ENCODE measurements at places on chromosomes 5 and 9.

GRCh38 chr5:81909677-81910076, 62.1 kb upstream of the ATG10 start:
- no peak for DNase-seq

DNA sequence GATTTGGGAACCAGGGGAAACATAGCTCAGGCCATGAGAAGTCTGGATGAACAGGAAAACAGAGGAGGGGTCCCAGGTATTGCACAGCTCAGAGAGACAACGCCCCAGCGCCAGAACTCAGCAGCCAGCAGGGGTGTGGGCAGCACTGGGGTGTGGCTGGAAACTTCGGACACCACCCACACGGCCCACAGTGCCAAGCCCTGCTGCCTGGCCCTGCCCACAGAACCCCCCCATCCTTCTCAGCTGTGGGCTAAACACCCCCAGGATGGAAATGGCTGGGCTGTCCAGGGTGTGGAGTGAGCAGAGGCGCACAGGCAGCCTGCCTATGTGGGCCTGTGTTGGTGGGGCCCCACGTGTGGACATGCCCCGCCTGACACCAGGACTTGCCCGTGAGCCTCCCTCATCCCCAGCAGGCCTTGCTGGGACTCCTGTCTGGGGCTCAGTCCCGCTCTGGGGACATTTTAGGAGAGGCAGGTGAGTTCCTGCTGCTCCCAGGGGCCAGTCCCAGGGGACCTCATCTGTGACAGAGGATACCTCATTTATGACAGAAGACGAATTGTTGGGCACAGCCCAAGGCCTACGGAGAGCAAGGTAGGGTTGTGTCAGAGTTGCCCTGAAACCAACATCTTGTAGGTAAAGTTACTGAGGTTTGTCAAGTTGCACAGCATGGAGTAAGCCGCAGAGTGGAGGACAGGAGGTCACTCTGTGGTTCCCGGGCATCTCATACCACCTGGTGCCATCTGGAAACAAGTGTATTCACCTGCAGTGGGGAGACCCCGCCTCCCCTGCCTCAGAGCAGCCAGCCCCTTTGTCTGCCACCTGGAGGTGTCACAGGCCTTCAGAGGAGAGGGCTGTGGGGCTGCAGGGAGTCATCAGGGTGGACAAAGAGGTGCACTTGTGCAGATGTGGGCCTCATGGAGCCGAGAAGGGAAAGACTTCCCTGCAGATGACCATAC, 183.2 kb downstream of the AUH start:
- DNase-seq, result no peak

DNA sequence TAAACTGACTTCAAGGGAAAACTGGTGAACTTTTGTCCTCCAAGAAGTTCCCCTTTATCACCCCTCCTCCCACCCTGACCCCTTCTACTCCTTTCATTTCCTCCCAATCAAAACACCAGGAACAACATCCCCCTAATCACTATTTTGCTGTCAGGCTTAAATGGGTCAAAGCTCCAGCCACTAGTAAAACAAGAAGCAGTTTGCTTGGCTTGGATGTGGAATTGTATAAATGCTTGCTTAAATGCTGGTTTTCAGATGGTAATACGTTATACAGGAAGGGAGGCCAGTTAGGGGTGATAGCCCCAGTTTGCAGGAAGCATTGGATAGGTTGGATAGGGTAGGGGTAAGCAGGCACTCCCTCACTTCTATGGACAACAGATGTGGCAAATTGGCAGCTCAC, 473.6 kb downstream of the AGTPBP1 start:
- no peak for DNase-seq

DNA sequence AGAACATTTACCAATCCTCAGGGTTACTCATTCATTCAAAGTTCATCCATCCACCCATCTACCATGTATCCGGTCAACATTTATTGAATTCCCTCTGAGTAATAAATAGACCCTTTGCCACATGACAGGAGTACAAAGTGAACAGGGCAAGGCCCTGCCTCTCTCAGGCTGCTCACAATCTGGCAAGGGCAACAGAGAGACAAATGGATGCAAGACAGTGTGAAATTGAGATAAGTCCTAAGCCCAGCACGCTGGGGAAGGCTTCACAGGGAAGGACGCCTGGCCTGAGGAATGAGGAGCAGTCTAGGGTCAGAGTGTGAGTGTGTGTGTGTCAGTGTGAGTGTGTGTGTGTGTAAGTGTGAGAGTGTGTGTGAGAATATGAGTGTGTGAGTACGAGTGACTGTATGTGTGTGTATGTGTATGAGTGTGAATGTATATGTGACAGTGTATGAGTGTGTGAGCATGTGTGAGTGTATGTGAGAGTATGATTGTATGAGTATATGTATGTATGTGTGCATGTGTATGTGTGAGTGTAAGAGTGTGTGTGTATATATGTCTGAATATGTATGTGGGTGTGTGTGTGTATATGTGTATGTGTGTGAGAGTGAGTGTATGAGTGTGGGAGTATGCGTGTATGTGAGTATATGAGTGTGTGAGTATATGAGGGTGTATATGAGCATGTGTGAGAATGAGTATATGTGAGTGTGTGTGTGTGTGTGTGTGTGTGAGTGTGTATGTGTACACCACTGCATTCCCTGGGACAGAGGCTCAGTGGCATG, 145.6 kb downstream of the FSTL4 start:
- DNase-seq, result no peak

GRCh38 chr5:43021151-43021550, 19.0 kb downstream of the ANXA2R start:
- DNase-seq, result no peak

GRCh38 chr9:132239999-132240840, 78.4 kb downstream of the NTNG2 start:
- DNase-seq, result no peak

DNA sequence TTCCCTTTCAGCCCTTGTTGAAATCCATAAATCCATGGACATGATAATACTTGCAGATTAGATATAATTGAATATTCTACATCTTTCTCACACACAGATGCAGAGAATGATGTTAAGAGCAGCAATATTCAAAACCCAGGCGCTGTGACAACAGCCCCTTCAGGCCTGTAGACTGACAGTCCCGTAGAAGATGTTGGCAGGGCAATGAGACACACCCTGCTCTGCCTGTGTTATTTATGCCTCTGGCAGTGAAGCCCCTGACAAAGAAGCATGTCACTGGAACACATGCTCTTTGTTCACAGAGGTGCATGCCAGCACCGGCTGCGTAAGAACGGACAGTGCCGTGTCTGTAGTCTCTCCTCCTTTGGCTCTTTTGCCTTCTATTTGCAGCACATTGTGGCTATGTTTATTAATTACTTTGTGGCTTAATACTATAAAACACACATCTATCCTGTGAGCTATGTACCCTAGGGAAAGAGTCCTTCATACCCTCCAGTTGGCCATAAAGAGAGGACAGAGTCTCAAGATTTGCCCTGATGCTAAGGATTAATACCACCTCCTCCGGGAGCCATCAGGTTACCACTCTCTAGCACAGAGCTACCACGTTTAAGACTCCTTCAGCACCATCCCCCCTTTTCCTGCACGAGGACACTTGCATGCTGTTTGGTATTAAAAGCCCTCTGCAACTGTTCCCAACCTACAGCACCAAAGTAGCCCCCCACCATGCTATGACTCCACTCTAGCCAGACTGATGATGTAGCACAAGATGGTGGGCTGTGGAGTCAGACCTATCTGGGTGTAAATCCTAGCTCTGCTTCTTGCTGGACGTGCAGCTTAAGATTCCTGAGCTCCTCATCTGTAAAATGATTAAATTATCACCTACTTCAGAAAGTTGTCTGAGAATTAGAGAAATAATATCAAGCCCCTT, 2.0 kb upstream of the ANP32B start:
- DNase-seq, result no peak

DNA sequence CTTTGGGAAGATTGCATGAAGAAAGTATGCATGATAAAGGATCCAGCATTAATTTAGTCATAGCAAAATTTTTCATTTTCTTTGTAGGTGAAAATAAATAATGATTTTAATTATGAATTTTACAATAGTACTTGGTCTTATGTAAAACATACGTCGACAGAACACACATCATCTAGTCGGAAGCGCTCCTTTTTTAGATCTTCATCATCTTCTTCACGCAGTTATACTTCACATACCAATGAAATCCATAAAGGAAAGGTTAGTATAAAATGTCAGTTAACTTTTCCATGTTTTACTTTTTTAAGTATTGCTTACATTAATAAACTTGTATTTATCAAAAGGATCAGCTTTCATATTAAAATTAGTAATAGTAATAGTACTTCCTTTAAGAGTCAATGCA, 35.8 kb downstream of the C7 start:
- no peak for DNase-seq

DNA sequence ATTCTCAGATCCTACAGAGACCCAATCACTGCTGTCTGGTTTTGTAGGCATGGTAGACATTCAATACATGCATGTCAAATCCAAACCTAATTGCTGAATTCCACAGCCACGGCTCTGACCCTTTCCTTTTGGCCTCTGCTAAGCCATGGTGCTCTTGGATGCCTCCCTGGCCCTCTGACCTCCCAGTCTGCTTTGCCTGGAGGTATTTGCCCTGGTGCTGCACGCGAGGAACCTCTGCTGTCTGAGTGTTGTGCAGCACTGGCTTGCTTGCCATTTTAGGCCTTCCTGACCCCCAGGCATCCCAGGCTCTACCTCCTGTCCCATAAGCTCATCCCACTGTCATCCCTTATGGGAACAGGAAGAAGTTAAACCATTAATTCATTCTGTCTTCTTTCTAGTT, 60.9 kb downstream of the DOCK2 start:
- DNase-seq, result peak; percentile 24

GRCh38 chr5:134406390-134406789, 5.3 kb downstream of the CDKN2AIPNL start:
- peak; percentile 45 for DNase-seq

- DNase-seq, result no peak
These were observed 225.1 kb downstream of the PDZD2 start for GRCh38 chr5:31863991-31864411.

DNA sequence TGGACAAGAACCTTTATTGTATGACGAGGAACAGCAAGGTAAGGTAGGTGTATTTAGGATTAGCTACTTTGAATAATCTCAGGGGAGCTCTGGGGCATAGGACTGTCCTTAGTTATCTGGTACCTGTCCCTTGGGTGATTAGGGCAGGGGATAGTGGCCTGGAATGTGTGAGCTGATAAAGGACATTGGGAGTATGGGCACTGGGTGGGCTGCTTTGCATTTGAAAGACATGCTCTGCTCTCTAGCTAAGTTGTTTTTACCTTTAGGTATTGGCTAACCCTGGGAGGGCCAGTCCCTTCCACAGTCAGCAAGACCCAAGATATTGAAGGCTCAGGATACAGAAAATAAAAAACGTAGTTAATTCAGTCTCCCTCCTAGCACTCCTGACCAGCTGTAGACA, 282.8 kb upstream of the C9orf72 start:
- no peak for DNase-seq

- no peak for DNase-seq
These were observed 11.7 kb downstream of the B4GALT7 start for GRCh38 chr5:177611446-177612214.
